WTC11 (cell line): ENCODE measurements at places on chromosomes 7 and 10. TPM values are rescaled to one million over a fixed set of nuclear protein-coding genes. Genes with fewer than 3 reads are reported as not detected.

Gene GCK
- total RNA-seq, result 3.3 to 5.1 TPM (median 4.5 TPM) in 3 replicates

Gene TEX47
- total RNA-seq, result not detected in 3 replicates

Gene CFAP70
- 0.31 to 0.73 TPM (median 0.39 TPM) in 3 replicates for total RNA-seq

Gene ASZ1
- total RNA-seq, result not detected in 3 replicates

Gene SFRP5
- 2.4 to 3.5 TPM (median 3.1 TPM) in 3 replicates for total RNA-seq

Gene CTAGE6
- not detected in 3 replicates for total RNA-seq

Gene SPDYE1
- 0.07 TPM in 1 of 3 replicates, not detected in the others for total RNA-seq

Gene CYP3A7
- not detected in 3 replicates for total RNA-seq

- DNase-seq, result peak; percentile 38
Observed at GRCh38 chr10:94402843-94403379, 570 bp downstream of the TBC1D12 start.

GRCh38 chr7:44163591-44163990 lies 22.5 kb upstream of the MYL7 start:
- no peak for DNase-seq

DNA sequence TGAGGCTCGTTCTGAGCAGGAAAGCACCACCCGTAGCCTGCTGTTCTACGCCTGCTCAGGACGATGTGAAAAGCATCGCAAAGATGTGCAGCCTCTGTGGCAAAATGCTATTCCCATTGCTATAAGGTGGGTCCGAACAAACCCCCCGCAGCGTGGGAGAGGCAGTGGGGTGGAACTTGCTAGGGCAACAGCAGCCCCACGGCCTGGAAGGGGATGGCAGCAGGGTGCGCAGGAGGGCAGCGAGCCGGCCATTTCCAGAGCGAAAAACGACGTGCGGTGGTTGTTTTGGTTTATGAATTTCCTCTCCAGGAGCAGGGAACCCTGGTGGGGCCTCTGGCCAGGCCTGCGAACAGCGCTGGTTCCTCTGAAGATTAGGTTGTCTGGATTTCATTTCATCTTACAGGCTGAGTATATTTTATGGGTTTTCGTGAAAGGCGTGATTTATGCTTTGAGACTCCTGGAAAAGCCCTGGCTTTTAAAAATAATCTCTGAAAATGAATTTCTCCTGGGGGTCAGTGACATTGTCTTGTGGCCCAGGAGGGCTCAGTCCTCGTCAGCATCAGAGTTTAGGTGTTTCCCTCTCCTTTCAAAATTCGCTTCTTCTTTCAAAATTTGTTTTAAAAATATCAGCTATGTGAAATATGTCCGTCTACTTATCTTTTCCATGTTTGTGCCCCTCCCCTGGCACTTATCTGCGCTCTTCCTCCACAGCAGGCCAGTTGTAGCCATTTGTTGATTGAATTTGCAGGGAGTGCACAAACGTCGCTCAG lies 42.3 kb upstream of the UBE3C start:
- no peak for DNase-seq

DNA sequence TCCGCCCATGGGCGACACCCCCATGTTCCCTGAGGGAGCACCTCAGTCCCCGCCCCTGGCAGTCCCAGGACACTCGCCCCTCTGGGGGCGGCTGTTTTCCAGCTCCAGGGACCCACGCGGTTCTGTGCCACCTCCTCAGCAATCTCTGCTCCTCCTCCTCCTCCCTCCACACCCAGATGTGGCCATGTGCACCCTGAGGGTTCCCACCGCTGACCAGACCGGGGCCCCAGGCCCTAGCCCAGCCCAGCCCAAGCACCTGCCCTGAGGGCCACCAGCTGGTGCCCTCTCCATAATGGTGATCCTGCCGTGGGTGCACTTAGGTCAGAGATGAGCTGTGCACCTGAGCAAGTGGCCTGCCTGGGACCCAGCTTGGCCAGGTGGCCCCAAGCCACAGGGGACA lies 25.1 kb downstream of the AP5Z1 start:
- DNase-seq, result no peak

DNA sequence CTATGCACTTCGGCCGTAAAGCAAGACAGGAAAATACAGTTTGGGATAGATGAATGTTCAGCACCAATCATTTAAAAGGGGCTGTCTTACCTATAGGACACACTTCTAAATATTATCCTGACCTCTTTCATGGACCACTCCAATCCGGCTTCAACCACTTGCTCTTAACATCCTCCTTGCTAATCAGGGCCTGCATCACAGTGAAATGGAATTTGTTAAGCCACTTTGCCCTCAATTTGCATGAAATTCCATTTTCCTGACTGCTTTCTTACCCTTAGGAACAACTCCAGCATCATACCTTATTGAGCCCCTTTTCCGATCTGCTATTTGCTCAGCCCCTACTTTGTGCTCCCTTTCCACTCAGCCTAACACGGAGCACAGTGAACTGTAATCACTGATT lies 667.3 kb downstream of the PHTF2 start:
- no peak for DNase-seq

DNA sequence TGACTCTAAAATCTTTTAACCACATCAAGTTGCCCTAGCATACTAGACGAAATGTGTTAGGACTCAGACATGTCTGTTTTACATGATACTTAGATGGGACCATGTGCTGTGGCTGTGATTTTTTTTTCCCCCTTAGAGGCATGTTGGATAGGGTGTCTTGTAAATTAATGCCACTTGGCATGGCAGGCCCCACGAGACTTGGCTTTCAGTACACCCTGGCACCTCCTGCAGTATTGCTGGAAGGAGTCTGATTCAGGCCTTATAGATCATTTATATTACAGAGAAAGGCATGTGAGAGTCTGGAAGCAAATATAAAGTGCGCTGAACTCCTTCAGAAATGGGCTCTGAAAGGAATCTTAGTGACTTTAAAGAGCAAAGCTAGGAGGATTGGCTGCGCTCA lies 494.1 kb downstream of the SDK1 start:
- DNase-seq, result no peak

DNA sequence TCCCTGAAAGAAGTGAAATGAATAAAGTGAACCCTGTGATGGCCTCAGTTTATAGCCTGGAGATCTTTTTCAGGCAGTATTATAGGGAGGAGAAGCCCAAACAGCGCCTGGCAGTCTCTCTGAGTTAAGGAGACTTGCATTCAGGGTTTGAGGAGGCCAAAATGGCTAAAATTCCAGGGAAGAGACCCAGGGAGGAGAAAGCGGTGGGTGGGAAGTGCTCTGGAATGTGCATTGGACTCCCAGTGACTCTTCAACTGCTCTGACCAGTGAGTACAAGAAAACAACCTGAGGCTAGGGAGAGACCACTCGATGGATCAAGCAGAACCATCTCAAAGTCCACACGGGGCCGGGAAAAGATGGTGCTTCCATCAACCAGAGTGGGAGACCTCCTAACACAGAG lies 35.3 kb upstream of the EPHB6 start:
- DNase-seq, result no peak

DNA sequence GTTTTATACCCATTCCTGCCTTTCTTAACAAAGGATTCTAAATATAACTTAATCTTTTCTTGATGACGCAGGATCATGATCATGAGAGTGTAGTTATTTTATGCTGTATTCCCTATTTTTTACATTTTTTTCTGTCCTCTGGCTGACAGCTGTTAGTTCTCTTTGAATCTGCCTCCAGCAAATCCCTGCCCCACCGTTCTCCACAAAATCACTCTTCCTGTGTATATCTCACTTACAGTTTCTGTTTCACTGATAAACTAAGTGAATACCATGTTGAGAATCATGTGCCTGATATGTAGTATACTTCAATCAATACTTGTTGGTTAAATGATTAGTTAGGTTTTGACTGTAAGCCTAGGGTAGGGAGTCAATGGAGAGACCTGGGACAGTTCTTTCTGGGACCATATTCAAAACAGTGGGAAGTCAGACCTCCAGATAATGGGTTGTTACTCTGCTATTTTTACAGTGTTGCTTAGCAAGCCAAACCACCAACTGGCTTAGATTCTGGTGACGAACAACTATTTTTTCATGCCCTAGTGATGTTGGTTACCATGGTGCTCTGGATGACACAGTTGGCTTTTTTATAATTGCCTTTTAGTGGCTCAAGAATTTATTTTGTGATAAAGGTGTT lies 12.8 kb downstream of the CNNM1 start:
- DNase-seq, result no peak

DNA sequence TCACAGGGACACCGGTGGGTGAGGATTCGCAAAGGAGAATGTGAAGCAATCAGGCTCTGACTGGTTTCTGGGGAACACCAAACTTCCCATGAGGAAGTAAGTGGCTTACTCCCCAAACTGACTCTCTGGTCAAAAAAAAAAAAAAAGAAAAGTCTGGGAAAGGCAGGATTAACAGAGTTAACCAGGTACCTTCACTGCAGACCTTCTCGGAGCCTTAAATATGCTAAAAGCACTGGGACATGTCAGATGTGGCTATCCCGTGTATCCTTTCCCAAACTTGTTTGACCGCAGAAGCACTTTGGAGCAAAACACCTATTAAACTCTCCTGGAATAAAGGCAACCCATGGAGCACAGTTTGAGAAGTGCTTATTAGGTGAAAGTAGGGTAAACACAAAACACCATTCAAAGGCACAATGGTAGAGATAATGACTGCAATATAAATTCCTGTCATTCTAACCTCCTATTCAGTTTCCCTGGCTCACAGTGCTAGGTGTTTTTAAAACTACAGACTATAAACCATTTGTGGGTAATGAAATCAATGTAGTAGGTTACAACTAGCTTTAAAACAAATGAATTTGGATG lies 44.1 kb upstream of the MXI1 start:
- no peak for DNase-seq

- DNase-seq, result no peak
Observed at GRCh38 chr10:123991611-123992570, 100.3 kb upstream of the CPXM2 start.

GRCh38 chr7:88014581-88014980 lies 80.5 kb downstream of the ADAM22 start:
- no peak for DNase-seq

GRCh38 chr10:57053530-57053929 lies 692.5 kb upstream of the ZWINT start:
- DNase-seq, result no peak

- no peak for DNase-seq
Observed at GRCh38 chr10:132828681-132829080, 42.7 kb upstream of the NKX6-2 start.

- no peak for DNase-seq
Observed at GRCh38 chr7:131288450-131288849, 39.2 kb upstream of the MKLN1 start.

DNA sequence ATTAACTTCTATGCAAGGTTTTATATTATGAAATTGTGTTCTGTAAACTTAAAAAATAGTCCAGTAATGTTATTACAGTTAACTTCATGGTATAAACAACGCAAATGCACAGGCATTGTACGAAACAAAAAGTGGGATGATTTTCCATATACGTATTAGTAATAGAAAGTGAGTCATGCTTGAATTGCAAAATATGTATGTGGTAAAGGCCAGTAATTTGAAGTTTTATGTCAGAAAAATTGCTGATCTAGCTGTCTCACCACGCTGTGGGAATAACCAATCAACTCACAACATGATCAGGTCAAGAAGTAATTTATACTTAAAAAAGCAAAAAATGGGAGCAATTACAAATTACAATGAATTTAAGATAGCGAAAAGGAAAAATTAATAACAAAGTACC lies 37.0 kb upstream of the GLI3 start:
- DNase-seq, result no peak
